ENCODE measurements at places on chromosomes 16 and 17.

DNA sequence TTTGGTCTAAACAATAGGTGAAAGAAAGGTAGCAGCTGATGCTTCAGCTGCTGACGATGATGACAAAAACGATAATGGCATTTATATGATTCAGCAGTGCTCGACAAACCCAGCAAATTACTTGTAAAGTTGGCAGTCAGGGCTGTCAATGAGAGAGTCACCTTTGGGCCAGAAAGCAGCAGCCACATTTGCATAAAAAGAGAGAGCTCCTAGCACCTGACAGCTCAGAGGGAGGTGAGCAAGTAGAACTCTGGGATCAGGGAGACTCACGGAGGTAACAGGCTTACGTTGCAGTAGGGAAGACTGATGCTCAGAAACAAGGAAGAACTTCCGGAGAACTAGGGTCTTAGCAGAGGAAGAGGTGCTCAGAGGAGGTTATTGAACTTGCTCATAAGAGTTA is 291.9 kb upstream of the ZFHX3 start:
- no peak for DNase-seq

DNA sequence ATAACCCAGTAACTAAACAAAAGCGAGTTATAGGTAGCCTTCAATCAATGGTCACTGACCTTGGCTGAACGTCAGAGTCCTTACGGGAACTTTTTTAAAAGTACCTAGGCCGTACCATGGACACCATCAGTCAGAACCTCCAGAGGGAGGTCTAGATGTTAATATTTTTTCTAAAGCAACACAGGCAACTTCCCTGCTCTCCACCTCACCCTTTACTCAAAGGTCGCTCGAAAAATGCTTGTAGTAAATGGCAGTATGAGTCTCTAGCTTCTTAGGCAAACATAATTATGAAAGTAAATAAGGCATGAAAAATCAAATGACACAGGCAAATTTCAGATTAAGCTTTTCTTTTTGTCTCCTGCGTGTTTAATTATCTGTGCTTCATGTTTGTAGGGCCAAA is 82.1 kb downstream of the SLC39A11 start:
- DNase-seq: no peak

DNA sequence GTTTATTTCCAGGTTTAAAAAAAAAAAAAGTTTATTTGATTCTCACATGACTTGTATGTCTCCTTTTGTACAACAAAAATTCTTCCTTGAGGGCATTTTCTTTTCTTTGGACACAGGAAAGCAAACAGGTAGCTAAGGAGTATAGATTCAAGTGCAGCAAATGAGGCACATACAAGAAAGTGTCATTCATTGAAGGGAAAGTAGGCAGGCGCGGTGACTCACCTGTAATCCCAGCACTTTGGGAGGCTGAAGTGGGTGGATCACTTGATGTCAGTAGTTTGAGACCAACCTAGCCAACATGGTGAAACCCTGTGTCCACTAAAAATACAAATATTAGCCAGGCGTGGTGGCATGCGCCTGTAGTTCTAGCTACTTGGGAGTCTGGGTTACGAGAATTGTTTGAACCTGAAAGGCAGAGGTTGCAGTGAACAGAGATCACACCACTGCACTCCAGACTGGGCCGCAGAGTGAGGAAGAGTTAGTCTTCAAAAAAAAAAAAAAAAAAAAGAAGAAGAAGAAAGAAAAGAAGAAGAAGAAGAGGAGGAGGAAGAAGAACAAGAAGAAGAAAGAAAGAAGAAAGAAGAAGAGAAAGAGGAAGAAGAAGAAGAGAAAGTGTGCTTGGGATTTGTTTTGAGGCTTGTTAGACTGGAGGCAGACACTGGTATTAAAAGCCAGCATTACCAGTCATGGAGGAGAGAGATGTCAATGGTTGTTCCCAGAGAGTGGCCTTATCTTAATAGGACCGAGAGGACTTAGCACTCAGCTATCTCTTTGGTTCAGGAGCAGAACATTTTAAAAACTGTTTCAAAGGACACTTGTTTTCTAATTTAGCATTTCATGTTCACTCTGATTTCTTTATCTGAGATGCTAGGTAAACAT is 19.7 kb downstream of the GINS3 start:
- no peak for DNase-seq

DNA sequence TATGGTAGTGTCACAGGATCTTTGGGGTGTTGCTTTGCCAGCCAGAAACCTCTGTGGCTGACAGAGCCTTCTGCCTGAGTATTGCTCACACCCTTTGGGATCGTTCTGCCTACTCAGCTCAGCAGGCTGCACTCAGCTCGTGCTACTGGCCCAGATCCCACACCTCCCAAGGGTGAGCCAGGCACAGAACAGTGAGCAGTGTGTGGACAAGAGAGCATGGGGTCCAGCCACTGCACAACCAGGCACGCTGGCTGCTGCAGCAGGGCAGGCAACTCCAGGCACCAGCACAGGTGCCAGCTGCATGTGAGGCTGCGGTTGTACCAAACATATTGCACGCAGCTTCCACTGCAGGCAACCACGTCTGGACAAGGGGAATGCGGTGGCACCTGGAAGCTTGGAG is 84.9 kb downstream of the CYB561 start:
- DNase-seq: no peak

DNA sequence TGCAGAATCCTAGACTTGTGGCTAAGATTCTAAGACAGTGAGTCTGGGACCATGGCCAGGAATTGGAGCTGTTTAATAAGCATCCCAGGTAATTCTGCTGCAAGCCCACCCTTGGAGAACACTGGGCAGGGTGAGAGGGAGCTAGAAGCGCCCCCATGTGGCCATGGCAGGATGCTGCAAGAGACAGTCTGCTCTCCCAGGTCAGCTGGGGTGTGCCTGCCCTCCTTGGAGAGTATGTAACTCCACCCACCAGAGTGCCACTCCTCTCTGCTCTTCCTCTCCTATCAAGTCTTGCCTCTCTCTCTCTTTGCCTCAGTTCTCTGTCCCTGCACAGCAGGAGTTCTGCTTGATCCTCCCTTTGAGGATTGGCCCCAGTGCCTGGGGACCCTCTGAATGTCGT is 14.9 kb downstream of the RCVRN start:
- no peak for DNase-seq

DNA sequence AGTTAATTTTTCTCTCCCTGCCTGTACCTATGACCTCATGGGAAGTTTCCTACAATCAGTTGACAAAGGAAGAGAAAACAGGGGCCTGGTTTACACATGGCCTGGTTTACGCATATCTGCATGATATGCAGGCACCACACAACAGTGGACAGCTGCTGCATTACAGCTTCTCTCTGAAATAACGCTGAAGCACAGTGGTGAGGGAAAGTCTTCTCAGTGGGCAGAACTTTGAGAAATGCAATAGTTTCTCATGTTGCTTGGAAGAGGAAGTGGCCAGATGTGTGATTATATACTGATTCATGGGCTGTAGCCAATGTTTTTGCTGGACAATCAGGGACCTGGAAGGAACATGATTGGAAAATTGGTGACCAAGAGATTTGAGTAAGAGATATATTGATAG is 324.1 kb upstream of the GOT2 start:
- DNase-seq: no peak

DNA sequence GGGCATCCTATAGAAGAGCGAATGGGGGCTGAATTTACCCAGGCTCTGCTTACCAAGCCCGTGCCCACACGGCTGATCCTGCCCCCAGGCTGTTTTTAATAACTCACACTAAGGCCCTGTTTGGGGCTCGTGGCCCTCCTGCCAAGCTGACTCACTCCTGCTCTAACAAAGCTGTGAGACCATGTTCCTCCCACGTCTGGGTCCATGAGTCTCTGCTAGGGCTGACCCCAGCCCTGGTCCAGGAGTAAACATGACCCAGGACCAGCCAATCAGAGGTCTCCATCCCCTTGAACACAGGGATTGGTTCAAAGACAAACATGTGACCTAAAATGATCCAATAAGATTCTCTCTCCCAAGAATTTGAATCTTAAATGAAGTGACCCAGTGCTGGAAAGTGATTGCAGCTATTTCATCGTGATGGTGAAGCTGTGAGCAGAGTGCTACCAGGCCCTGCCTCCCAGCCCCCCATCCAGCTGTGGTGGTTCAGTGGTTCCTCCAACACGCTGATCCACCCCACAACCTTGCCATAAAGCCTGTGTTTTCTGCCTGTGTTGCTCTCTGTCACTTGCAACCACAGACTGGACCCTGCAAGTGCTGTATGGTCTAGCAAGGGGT is 57.2 kb downstream of the C16orf82 start:
- DNase-seq: no peak

GRCh38 chr17:36858119-36859002 is 78.9 kb upstream of the LHX1 start:
- no peak for DNase-seq

DNA sequence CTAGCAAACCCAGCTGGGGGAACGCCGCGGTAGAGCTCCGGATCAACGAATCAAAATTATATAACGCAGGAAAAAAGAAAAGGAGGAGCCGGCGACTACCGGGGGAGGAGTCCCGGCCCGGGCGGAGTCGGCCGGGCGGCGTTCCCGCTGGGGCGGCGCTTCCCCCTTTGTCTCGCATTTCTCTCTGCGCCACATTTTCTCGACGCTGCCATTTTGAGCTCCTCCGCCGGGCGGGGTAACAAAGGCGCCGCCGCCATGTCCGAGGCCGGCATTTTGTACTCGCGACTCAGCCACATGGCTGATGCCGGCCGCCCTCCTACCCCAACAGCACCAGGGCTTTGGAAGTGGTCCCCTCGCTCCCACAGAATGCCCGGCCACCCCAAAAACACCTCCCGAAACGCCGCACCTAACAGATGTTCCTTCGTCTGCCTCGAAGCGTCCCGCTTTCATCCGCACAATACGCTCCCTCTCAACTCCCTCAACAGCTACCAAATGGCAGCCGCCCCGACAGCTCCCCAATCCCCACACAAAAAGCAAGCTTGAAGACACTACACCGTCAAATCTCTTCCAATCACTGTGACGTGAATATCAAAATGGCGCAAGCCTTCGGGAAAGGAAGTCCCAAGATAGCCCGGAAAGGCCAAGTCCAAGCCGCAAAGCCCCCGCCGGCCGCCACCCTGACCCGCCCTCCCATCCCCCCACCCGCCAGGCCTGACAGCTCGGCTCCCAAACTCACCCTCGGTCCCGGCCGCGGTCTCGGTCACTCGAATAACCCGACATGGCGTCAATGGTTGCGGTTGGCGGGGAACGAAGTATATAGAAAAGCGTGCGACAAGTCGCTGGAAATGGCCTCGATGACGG is 519 bp downstream of the DDX5 start:
- DNase-seq: peak; percentile 55

DNA sequence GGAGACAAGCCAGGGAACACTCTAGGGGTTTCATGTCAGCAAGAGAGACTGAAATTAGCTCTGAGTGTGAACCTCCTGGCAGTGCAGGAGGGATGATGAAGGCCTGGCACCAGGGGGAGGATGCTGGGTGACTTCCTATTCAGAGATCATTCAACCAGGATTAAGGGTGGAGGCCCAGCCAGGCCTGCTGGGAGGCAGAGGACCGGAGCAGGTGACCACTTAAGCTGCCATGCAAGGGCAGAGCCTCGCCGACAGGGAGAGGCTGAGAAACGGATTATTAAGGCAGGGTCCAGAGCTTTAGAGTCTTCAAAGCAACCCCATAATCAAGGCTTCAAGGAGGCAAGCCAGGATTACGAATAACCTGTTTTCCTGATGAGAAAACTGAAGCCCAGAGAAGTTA is 10.6 kb upstream of the SRCIN1 start:
- no peak for DNase-seq

- DNase-seq: peak; percentile 52
Observed at GRCh38 chr17:47665655-47666054, 15.9 kb downstream of the KPNB1 start.

DNA sequence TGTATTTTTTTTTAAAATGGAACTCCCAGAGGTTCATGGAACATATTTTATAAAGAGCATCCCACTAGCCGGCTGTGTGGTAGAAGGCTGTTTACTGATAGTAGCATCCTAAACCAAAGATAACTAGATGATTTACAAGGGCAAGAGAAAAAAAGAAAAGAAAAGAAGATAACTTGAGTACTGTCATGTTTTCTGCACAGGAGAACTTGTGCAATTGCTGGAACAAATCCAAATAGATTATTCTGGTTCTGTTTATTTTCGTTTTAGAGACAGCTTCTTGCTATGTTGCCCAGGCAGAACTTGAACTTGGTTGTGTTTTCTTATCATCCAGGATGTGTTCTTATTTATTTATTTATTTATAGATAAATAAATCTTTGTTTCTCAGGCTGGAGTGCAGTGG is 20.9 kb upstream of the PPM1D start:
- DNase-seq: no peak

- DNase-seq: peak; percentile 79
Observed at GRCh38 chr17:46044286-46044928, 45.4 kb downstream of the STH start.

- DNase-seq: peak; percentile 82
Observed at GRCh38 chr16:27202923-27203506, 311 bp upstream of the KDM8 start.

DNA sequence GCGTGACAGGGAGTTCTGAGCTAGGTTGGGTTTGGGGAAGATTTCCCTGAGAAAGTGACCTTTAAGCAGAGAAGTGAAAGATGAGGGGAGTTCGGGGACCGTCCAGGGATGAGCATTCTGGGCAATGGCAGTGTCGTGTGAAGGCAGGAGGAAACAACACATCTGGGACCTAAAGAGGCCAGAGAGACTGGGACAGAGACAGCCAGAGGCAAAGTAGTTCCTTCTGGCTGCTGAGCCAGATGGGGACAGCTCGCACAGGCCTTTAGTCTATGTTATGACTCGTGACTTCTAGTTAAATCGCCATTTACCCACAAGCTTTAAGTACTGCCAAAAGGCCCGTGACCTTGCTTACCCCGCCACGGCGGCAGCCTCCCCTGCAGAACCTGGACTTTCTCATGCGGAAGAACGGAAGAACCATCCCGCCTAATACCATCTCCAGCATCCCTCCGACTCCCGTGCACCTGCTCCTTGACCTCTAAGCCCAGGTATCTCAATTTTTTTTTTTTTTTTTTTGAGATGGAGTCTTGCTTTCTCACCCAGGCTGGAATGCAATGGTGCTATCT is 8.5 kb upstream of the MED11 start:
- DNase-seq: no peak

DNA sequence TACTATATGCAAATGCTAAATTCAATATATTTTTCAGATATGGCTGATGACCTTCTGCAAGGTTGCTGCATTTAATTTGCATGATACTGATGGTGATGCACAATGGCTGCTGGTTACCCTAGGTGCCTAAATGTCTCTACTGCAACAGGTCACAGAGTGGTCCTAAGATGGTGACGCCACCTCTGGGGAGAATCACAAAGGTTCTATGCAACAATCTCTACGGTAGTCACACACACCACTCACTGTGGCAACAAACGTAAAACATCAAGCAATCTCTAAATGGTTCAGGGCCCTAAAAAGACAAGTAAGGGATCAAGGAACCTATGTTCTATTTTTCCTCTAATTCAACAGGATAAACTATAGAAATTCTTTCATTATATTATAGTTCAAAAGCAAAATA is 293.3 kb downstream of the CEP112 start:
- no peak for DNase-seq

All from AG09309 (cell line).